Hematopoietic multipotent progenitor cell (in vitro differentiated cells): ENCODE measurements at places on chromosomes 2 and 18. TPM values are rescaled to one million over a fixed set of nuclear protein-coding genes. Genes with fewer than 3 reads are reported as not detected.

GRCh38 chr2:216319771-216320170, 52.5 kb downstream of the MARCHF4 start:
- no peak for DNase-seq

Gene RAB6C
- under 0.01 TPM for total RNA-seq

DNA sequence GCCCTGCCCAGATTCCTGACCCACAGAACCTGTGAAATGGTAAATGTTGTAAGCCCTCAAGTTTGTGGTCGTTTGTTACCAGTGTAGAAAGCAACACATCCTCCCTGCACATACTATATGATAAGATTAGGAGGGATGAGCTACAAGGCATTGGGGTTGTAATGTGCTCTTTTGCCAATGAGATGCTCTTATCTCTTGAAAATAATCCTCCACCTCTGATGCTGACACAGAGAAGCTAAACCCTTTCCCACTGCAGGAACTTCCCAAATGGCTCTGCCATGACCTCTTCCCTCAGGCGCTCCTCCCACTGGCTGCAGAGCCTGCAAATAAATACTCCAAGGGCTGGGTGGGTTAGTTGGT, 23.5 kb downstream of the CDC42EP3 start:
- DNase-seq: no peak

- no peak for DNase-seq
Observed at GRCh38 chr2:165450156-165450555, 19.3 kb upstream of the CSRNP3 start.

- DNase-seq: no peak
Observed at GRCh38 chr18:11419338-11419737, 190.1 kb upstream of the SLC35G4 start.

Gene STARD7
- total RNA-seq: 86.7 TPM

Gene CNDP1
- total RNA-seq: not detected

Gene SLC1A4
- 31.0 TPM for total RNA-seq

Gene PTPRN
- total RNA-seq: under 0.01 TPM

DNA sequence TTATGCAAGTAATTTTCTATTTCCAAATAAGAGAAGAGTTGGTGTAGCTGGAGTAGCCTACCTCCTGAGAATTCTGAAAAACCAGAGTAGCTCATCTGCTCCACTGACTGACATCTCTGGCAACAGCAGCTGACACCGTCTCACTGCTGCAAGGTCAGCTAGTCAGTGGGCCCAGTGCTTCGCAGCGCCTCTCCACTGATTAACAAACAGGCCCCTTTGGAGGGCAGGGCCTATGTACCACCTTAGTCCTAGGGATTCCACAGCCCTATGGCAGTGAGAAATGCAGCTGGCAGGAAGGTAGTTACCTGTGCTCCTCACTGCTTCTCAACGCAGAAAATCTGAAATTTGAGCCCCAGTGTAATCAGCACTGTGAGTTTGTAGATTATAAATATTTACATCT, 97.5 kb downstream of the DLGAP1 start:
- DNase-seq: no peak

GRCh38 chr18:48974304-48975119, 23.7 kb upstream of the SMAD7 start:
- no peak for DNase-seq

DNA sequence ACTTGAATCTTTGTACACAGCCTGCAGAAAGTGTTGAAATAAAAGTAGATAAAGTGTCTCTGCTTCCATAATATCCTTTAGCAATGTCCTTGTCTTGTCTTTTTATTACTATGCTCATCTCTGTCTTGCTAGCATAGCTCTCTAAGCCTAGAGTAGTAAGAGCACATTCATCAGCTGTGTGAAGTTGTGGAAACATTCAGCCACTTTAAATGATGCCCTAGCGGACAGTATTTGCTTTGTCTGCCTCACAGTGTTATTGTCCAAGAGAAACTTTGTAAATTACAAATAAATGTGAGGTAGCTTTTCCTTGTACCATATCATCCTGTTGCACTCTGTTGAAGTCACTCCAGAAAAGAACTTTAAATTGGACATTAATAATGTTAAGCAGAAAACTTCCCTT, 60.3 kb upstream of the TTC21B start:
- DNase-seq: no peak

GRCh38 chr2:74228772-74229171, 30.4 kb downstream of the MTHFD2 start:
- no peak for DNase-seq

DNA sequence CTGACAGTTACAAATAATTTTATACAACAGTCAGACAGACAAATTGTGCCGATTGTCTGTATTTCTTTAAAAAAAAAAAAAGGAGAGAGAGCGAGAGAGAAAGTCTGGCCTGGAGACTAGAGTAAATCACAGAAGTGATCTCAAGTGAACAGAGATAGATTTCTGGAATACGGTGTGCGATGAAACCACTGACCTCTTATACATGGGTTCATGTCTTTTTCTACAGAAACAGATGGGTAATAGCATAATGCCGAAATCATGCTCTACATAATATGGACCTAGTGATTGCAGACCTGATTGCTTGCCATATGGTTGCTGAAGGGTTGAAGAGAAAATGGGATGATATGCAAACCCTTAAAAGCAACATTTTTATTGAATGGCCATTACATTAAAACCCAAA, 403.3 kb upstream of the FANCL start:
- DNase-seq: no peak

DNA sequence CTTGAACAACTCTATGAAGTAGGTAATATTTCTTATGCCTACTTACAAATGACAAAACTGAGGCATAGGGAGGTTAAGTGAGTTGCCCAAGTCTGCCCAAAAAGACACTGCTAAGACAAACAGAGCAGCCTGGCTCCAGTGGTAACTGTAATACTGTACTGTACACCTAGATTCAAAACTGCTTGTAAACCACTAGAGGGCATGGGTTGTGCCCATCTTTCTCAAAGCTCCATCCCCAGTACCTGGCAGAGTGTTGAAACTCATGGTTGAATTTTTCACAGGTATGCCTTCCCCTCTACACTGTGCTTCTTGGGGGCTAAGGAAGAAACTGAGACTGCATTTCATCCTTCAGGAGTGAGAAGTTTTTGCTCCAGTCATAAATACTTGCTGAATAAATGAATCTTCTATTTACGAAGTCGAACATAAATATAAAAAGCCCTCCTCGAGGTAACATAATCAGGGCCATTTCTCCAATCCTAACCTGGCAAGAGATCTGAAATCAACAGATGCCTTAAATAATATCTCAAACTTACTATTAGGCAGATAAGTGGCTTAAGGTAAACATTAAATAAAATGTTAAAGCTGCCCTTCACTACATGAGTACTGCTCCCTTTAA, 2.0 kb downstream of the PPP4R1 start:
- no peak for DNase-seq

- no peak for DNase-seq
Observed at GRCh38 chr2:223647258-223647952, 45.2 kb upstream of the SCG2 start.

DNA sequence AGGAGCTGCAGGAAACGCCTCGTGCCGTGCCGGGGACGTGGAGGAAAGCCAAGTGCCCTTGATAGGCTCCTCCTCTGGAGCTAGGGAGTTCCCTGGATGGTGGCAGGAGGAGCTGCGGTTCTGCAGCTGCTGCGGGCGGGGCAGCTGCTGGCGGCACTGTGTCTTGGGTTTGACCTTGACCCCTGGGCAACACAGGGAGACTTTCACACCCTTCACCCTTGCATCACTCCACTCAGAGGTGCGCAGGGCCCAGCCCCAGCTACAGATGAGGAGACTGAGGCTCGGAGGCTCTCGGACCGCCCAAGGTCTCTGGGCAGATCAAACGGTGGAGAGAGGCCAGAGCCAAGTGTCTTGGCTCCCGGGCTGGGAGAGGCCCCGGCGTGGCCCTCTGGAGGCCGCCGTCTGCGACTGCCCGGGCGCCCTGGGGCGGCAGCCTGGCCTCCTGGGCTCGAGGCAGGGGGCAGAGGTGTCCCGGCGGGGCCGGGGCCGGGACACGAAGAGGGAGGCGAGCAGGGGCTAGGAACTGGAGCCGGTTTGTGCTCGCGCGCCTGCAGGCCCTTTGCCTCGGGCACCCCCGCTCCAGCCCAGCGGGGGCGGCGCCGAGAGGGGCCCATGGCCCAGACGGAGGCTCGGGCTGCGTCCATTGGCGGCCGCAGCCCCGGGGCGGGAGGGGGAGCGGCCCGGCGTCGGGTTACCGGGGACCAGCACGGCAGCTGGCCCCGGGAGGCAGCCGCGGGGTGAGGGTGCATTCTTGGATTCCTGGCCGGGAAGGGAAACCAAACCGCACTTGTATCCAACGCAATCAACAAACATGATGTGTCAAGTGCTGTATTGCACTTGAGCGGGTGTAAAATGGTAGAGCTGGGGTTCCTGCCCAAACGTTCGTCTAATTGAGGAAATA, 129.6 kb upstream of the SLC1A4 start:
- DNase-seq: peak; percentile 54

GRCh38 chr2:224041554-224041953, 2.5 kb upstream of the SERPINE2 start:
- no peak for DNase-seq

- DNase-seq: no peak
Observed at GRCh38 chr2:173648816-173649215, 294.1 kb downstream of the CDCA7 start.

DNA sequence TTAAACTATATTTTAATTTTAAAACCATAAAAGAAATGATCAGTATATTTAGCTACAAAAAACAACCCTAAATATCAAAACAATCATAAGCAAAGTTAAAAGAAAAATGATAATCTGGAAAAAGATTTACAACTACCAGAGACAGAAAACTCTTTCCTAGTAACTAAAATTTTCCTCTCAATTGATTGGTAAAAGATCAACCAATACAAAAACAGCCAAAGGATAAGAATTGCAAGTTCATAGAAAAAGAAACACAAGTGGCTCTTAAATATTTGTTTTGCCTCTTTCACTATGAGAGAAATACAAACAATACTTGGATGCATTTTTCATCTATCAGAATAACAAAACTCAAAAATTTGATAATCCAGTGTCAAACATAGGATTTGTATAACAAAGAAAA, 101.8 kb upstream of the ZC3H15 start:
- DNase-seq: no peak

GRCh38 chr2:126429103-126429502, 226.9 kb upstream of the GYPC start:
- no peak for DNase-seq

DNA sequence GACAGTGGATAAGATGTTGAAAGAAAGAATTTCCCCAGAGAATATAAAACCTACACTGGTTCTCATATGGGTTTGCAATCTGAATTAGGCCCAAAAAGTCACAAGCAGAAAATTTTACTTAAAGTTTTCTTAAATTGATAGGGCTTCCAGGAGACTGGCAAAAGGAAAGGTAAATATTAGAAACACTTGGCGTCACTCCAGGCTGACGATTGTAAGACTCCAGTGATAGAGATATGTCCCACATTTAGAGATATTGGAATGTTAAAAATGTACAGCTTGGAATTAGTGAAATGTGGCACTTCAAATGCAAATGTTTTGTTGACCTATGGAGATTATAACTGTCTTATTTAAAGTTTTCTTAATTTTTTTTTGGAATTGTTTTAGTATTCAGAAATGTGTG, 14.0 kb downstream of the YIPF4 start:
- DNase-seq: no peak

DNA sequence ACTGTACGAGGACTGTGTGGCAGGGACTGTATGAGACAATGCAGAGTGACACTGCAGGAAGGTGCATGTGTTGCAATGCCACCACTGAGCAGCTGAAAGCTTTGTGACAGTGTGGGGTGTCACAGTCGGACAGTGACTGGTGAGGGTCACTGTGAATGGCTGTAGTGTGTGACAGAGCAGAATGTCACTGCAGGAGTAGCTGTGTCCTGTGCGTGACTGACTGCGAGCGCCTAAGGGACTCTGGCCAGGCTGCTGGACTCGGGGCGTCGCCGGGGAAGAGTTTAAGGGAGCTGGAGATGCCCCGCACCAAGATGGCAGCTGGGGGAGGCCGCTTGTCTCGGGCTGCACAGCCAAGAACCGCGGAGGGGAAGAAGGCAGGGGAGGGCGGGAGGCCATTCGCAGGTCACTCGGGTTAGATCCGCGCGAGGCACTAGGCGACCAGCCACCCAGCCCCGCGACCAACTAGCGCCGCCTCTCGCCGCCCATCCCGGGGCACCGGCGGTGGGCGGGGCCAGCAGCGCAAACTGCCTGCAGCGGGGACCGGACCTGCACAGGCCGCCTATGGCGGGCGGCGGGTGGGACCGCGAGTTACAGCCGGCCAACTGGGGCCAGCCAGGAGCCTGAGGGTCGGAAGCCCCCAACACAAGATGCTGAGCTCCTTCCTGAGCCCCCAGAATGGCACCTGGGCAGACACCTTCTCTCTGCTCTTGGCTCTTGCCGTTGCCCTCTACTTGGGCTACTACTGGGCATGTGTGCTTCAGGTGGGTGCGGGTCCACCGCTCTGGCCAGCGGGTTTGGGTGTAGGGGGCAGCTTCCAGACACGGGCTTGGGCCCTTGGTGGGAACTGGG, at the start of gene ABHD1:
Gene ABHD1, plus strand, starts transcription at position 514 of the 849 bp plus-strand sequence. Its CDS starts 134 bp downstream, at position 648.
- peak; percentile 62 for DNase-seq

GRCh38 chr2:97677480-97677879, 8.0 kb downstream of the C2orf92 start:
- DNase-seq: no peak

GRCh38 chr2:216830346-216830745, 29.5 kb downstream of the TNP1 start:
- no peak for DNase-seq

Gene ANKRD30B
- not detected for total RNA-seq

DNA sequence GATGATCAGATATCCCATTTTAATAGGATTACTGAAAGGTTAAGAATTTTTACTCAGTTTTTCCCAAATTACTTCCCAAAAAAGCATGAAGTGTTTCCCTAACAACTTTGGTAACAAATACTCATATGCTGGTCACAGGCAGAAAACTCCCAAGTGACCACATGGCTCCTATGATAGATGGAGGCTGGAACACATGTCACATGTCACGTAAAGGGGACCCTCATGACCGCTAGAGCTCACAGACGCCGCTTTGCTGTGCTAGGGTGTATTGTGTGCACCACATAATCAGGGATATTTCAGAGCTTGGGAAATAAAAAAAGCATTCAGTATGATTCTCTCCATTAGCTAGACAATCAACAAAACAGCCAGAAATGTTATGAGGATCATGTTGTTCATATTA, 228.2 kb downstream of the TMEM163 start:
- DNase-seq: no peak

Gene SCN3A
- 1.1 TPM for total RNA-seq

GRCh38 chr2:70645733-70646419, 92.2 kb upstream of the TGFA start:
- no peak for DNase-seq

DNA sequence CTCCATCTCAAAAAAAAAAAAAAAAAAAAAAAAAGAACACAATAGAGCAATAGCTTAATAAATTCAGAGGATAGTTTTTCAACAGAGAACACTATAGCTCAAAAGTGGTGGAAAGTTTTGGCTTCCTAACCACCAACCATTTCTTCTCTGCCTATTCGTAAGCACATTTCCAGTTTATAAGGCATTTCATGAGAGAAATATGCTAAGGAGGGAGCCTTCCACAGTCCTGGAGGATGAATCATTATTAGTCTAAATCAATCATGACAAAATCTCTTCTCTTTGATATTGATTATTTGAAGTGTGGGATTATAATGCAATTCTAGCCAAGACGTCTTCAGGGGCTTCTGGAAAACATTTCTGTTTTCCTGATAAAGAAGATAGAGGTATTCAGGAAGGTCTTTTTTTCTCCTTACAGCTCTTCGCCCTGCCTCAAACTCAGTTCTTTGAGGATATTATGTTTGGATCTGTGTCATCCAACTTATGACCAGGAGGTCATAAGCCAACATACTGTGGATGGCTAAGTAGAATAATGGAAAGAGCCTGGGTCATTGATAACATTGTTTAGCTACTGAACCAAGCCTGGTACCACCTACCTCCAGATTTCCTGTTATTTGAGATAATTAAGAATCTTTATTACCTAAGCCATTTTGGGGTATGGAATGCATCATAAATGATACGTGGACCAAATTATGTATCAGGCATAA, 207.3 kb downstream of the TRIB2 start:
- DNase-seq: no peak
